ENCODE measurements at places on chromosomes 2 and 18.

- DNase-seq = no peak
These were observed 15.6 kb upstream of the KLF11 start for GRCh38 chr2:10027660-10028330.

DNA sequence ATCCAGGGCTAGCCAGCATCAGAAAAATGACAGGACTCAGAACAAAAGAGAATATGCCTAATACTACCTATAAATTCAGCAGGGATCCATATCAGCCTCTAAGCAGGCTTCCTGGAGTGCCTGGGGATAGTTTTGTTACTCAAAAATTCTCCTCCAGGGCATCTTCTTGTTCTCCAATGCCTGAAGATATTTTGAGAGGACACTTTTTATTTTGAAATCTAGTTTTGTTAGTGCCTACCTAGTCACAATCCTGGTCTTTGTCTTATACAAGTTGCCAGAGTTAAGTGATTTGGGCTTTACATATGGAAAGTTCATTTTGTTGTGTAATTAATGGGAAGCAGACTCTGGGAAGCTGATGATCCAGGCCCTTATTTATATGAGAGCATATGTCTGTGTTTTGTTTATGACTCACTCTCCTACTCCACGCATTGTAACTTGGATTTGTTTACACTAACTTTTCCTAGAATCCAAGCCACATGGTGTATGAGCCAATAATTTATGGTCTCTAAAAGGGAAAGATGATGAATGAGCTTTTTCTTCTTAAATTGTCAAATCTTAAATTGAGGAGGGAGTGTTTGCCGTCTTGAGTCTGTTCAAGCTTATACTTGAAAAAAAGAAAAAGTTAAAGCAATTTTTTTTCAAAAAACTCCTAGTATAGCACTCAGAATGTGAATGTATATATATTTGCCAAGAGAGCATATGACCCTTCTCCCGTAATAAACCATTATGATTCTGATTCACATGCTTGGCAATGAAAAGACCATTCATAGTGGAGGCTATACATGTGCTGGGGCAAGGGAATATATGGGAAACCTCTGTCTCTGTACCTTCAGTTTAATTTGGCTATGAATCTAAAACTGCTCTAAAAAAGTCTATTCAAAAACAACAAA, 370.3 kb downstream of the SETBP1 start:
- no peak for DNase-seq

GRCh38 chr2:42385225-42385624, 24.2 kb upstream of the COX7A2L start:
- no peak for DNase-seq

DNA sequence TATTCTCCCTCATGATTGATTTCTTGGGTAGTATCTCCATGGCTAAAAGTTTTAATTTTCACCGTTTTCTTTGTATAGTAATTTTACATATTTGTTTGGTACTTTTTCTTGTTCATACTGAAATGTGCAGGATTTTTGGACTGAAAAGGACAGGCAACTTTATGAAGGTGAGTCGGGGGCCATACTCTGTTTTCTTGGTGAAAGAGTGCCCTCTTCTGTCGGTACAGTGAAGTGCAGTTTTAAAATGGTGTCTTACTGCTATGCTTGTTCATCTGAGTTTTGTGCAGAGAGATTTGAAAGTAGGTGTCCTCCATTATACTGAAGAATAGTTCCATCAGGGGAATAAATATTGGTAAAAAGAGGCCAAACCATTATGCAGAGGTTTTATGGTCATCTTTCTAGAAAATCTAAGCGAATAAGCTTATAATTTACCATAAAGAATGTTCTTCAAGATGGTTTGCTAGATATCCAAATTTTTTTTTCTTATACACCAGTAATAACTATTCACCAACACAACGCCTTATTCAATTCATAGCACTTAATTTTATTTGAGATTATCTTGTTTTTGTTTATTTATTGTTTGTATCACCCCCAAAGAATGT, 8.7 kb upstream of the SERPINB13 start:
- DNase-seq = peak; percentile 10

DNA sequence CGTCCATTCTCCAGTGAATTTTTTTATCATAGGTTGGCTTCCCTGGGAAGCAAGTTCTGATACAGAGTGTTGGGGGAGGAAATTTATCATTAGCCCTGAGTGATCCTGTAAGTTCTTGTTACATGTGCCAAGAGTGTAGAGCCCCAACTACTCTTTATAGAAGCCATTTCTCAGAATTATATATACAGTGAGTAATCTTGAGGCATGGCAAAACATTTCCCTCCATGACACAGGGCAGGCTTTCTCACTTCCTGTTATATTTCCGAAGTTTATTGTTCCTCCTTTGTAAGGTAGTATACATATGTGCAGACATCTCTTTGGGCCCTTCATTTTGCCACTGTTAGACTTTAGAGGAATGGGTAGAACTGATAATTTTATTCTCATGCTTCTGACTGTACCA, 484.7 kb upstream of the NRXN1 start:
- DNase-seq = no peak

DNA sequence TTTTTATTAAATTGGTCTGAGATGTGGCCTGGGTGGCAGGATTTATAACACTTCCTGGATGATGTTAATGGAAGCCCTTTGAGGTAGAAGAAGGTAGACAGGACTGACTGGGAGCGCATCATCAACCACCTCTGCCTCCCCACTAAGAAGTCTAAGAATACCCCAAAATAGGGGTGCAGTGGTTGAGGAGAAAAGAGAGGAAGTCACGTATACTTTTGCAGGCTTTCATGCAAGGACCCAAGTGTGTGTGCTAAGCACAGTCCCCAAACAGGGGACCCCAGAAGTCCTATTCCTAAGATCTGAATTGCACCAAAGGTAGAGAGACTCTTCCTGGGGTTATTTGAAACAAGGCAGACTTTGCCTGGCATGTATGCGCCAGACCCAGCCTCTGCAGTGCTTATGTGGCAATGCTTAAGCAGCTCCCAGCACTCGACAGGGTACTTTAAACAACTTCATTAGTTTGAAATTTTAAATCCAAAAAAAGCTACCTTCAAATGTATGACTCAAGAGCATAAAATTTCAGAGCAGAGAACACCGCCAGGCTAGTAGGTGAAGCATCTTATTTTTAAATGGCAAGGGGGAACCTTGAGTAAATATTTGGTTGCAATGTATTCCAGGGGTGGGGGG, 35.3 kb downstream of the BCL2 start:
- no peak for DNase-seq

DNA sequence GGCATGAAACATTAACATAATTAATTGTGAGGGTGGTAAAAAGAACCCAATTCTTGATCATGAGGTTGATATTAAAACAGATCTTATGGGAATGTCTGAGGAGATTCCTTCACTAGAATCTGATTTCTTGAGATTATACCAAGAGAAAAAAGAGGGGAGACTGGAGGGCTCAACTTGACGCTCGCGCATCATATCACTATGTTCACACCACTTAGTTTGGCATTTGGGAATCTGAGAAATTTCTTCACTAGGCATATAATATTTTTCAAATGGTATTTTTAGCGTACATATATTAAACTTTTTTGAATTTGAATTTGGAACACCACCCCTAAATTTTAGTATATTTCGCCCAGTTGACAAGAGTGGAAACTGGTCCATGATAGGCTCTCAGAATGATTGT, 140.1 kb downstream of the SATB2 start:
- DNase-seq = no peak

GRCh38 chr2:26646986-26647672, 6.0 kb upstream of the CIB4 start:
- DNase-seq = no peak

DNA sequence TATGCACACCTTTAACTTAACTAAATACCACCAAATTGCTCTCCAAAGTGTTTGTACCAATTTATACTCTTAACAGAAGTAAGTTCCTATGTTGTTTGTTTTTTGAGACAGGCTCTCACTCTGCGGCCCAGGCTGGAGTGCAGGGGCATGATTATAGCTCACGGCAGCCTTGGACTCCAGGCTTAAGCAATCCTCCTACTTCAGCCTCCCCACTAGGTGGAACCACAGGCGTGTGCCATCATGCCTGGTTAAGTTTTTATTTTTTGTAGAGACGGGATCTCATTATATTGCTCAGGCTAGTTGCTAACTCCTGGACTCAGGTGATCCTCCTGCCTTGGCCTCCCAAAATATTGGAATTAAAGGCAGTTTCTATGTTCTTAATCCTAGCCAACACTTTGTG, 13.1 kb upstream of the NAB1 start:
- DNase-seq = no peak

- DNase-seq = no peak
These were observed 378.4 kb downstream of the RND3 start for GRCh38 chr2:150109028-150109427.

DNA sequence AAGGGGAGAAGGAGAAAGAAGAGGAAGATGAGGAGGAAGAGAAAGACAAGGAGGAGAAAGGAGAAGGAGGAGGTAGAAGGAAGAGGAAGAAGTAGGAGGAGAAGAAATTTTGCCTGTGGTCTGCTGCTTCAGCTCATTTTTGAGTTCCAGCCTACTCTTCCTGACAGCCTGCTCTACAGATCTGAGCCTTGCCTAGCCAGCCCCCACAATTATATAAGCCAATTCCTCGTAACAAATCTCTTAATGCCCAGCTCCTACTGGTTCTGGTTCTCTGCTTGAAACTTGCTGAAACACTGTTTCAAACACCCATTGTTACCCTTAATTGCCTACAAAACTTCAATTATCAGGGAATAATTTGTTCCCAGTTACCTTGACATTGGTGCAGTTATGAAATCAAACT, 1014.2 kb upstream of the CELF4 start:
- no peak for DNase-seq

DNA sequence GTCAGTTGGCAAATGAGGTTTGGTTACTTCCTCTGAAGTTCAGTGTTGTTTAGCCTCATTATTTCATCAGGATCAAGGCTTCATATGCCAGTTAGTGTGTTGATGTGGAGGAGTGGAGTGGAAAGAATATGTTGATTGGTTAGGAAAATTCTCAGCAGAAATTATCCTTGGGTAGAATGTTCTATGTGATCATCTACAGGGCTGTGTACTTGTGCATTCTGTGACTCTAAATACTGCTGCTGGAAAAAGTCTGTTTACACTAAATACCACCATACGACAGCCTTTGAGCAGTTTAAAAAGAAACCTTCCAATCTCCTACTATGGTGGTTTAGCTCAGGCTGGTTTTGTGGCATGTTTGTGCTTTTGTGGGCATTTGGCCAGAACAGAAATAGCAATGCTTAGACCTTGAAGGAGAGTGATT, 25.8 kb downstream of the CAB39 start:
- DNase-seq = no peak

DNA sequence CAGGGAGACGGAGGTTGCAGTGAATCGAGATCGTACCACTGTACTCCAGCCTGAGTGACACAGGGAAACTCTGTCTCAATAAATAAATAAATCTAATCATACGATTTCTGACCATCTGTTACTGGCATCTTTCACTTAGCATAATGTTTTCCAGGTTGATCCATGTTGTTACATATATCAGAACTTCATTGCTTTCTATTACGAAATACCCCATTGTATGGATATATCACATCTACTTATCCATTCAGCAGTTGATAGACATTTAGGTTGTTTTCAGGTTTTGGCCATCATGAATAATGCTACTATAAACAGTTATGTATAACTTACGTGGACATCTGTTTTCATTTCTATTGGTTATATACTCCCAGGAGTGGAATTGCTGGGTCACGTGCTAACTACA, 303.9 kb downstream of the PAX3 start:
- no peak for DNase-seq

DNA sequence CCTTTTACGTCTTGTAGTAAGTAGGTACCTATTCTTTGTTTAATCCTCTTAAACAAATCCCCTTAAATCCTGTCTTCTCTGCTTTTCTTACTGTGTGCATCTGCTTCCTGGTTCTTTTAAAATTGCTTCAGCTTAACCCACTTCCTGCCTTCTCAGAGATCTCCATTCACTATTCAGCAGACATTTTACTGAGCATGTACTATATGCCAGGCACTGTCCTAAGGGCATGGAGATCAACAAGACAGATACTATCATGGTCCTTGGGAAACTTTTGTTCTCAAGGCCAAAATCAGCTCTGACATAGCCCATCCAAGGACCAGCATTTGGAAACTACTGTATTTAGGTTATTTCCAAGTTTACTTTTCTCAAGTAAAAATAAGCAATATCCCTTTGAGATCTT, 227.5 kb downstream of the TPGS2 start:
- DNase-seq = no peak

- no peak for DNase-seq
These were observed 32.7 kb downstream of the SIX3 start for GRCh38 chr2:44974064-44974715.

GRCh38 chr2:84817239-84817655, 63.6 kb downstream of the TRABD2A start:
- no peak for DNase-seq

- no peak for DNase-seq
These were observed 583.5 kb upstream of the SALL3 start for GRCh38 chr18:78396077-78396476.

GRCh38 chr2:172861656-172862476, 126.2 kb downstream of the RAPGEF4 start:
- no peak for DNase-seq

- no peak for DNase-seq
These were observed 12.1 kb downstream of the EPAS1 start for GRCh38 chr2:46309052-46309953.

- no peak for DNase-seq
These were observed 131.0 kb downstream of the ALPK2 start for GRCh38 chr18:58497845-58498244.

- no peak for DNase-seq
These were observed 73.1 kb downstream of the HDAC4 start for GRCh38 chr2:239327536-239328350.

- peak; percentile 97 for DNase-seq
These were observed 138.1 kb downstream of the PTGR3 start for GRCh38 chr18:75070625-75071483.

- no peak for DNase-seq
These were observed 96.0 kb downstream of the TNS1 start for GRCh38 chr2:217906798-217907197.

GRCh38 chr2:218217360-218218267, 625 bp downstream of the ARPC2 start:
- no peak for DNase-seq

DNA sequence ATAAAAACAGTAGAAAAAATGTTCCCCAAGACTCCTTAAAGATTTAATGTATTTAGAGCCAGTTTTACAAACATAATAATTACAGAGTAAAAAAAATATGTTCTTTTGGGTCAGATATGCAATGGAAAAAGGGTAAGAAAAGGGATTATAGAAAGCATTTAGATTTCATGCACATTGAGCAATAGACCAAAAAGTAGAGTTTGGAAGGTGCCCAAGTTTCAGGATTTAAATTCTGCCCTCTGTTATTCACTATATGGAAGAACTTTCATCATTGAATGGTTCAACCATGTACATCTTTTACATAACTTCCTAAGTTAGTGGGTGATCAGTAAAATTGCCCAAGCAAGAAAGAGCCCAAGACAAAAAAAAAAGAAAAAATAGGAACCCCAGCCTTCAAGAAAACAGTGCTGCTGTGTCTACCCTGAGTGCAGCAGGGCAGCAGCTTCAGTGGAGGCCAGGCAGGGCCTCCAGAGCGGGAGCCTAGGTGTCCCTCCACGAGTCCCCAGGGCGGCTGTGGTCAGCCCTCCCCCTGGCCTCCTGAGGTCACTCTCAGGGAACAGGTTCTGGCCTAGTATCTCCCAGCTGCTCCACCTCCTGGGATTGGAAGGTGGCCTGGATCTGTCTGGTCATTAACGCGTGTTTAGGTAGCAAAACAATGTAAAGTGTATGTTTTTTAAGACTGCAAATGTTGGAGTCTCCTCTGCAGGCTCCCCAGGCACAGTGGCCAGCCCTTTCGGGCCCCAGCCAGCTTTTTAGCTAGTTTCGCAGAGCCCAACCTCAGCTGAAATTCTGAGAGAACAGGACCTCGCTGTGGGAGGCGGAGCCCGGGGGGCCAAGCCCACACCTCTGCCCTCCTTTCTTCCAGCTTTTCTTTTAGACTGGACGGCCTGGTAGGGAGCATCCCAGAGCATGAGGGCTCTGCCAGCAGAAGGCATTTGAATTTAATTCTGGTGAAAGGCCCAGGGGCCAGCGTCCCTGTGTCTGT, 77.3 kb downstream of the TEX51 start:
- DNase-seq = no peak

Data from epithelial cell of proximal tubule (primary cell).